ENCODE measurements at places on chromosomes 2 and 18. TPM values are rescaled to one million over a fixed set of nuclear protein-coding genes. Genes with fewer than 3 reads are reported as not detected.
A peak's percentile ranks its signal among the peaks of the same experiment; 100 is the strongest.

- no peak for DNase-seq
These were observed 35.8 kb upstream of the THOC1 start for GRCh38 chr18:303607-304006.

DNA sequence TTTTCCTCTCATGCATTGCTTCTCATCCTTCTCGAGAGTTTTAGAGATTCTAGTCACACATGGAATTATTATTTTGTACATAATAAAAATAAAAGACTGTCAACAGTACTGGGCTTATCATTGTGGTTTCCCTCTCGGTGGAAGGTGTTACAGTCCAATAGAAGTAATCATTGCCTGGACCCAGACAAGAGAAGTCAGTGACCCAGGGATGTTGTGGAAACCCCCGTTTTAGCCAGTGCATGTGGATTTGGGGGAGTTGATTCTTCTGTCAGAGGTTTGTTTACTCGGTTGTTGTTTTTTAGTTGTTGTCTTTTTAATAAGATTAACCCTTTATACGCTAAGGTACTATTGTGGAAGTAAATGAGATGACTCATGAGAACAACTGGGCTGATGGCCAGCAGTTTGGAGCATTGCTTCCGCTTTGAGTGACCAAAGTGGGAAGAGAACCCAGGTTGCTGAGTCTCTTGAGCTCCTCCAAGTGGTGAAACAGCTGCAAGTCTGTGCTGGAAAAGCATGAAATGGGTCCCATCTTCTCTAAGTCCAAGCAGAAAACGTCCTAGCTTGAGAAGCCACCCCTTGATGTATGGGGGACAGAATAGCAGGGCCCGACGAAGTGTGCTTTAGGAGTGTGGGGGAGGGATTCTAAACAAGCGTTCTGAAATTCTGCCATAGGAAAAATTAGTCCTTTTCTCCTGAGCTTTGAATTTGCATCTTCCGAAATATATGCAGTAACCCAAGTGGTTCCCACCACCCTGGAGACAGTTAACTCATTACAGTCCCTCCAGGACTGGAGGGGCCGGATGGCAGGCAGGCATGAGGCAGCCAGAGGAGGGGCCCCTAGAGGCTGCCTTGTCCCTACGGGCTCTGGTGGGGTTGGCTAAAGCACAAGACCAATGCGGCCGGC, 61.8 kb upstream of the GPR45 start:
- DNase-seq: peak; percentile 93

- DNase-seq: no peak
These were observed 31.7 kb upstream of the CERS6 start for GRCh38 chr2:168424112-168424951.

GRCh38 chr2:210617732-210618330, 61.4 kb downstream of the CPS1 start:
- DNase-seq: peak; percentile 35

- peak; percentile 86 for DNase-seq
These were observed 1.7 kb downstream of the ARHGAP28 start for GRCh38 chr18:6731222-6731596.

The CHST9 gene
- total RNA-seq: 0.23 TPM

DNA sequence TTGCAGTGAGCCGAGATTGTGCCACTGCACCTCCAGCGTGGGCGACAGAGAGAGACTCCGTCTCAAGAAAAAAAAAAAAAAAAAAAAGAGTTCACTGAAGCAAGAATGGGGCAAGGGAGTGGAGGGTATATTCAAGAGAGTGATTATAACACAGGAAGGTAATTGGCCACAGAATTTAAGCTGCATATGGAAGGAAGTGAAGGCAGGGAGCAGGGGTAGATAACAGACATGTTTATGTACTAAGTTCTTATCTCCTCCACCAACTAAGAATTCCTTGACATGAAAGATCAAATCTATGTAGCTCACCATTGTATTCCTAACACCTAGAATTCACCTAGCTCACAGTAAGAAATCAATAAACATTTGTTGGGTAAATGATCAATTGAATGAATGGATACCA, 37.3 kb downstream of the GKN2 start:
- DNase-seq: no peak

GRCh38 chr2:99377879-99378278, 40.7 kb downstream of the EIF5B start:
- no peak for DNase-seq

GRCh38 chr2:179338681-179339080, 74.0 kb upstream of the SESTD1 start:
- DNase-seq: no peak

DNA sequence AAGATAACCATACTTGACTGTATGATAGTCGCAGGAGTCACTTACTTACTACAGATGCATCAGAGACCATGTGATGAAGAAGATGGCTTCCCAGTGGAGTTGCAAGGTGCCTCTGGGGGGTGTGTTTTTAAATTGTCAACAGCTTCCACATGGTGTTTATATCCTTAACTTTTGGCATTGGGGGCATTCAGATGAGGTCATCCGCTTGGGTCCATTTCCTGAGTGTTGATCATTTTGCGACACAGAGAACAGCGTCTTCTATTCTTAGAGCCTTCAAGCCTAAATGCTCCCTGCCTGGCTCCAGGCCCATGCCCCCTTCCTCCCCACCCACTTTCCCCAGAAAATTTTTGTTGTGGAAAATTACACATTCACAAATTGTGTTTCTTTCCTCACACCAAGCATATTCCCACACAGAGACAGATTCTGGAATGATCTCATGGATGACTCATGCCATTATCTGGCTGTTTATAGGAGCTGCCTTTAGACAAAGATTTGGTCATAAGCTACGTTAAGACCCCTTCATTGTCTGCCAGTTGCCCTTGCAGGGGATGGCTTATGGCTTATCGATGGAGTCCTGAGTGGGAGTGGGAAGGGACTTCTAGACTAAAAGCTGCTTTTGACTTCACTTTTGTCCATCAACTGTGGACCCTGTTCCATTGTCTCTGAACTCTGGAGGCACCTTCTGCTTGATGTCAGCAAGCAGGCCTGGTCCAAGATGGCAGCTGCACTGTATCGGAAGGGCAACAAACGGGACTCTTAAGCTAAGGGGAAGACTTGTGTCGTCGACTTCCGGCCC, 91.8 kb downstream of the CABLES1 start:
- DNase-seq: peak; percentile 89

The HTR2B gene
- not detected for total RNA-seq

GRCh38 chr18:54774981-54775665, 53.2 kb upstream of the RAB27B start:
- DNase-seq: no peak

The COLEC12 gene
- 41.9 TPM for total RNA-seq

DNA sequence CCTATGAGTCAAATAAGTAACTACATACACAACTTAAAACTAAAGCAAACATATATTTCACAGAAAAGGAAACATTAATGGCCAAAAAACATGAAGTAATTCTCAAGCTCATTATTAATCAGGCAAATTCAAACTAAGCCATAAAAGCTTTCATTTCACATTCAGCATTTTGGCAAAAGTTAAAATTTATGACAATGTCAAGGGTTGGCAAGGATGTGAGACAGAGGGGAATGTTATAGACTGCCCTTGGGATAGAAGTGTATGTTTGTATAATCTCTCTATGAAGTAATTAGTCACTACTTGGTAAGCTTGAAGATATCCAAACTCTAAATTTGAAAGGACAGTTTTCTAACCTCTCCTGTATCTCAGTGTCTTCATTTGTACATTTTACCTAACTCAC, 539.4 kb downstream of the RIT2 start:
- DNase-seq: no peak

The SLC11A1 gene
- total RNA-seq: 0.10 TPM

DNA sequence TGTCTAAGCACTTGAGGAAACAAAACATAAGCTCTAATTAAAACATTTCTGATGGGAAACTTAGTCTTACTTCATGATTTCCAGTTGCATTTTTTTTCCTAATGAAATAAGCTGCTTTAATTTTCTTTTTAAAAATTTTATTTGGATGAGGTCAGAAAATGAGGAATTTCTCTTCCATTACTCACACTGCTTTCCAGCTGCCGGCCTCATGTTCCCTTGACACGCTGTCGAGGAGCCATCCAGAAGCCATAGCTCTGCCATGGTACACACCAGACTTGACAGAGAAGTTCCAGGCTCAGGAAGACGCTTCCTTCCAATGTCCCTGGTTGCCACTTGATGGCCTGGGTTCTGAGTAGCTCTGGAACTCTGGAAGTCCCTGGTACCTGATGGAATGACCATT, 12.1 kb upstream of the MAPRE2 start:
- DNase-seq: no peak

The VAMP8 gene
- total RNA-seq: 0.43 TPM

DNA sequence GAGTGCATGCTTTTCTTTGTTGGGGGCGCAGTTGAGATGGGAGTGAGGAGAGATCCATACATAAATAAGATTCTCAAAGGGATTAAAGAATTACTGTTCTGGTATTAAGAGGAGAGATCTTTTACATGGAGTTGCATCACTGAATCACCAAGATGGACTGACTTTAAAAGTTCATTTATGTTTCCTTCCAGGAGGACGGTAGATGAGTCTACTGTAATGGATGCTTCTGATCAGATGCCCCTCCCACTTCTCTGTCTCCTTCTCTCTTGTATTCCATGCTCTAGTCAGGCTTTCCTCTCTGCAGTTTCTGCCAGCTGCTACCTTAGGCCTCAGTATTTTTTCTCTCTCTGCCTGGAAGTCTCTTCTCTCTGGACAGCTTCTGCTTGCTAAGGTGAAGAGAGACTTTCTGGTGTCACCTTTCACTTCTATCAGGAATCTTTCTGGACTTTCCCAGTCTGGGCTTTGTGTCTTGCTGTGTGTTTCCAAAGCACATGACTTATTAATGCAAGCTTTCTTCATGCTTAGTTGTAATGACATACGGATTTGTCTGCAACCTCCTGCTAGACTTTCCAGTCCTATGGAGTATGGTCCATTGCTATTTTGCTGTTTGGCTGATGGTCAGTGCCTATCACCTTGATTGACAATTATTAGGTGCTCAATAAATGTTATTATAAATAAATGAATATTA, 23.6 kb downstream of the FAM171B start:
- no peak for DNase-seq

The GKN1 gene
- not detected for total RNA-seq

- DNase-seq: no peak
These were observed 335.8 kb downstream of the TRIB2 start for GRCh38 chr2:13052547-13052946.

The FBXO48 gene
- 0.72 TPM for total RNA-seq

- no peak for DNase-seq
These were observed 124.2 kb upstream of the HS6ST1 start for GRCh38 chr2:128442891-128443302.

The SALL3 gene
- 0.08 TPM for total RNA-seq

DNA sequence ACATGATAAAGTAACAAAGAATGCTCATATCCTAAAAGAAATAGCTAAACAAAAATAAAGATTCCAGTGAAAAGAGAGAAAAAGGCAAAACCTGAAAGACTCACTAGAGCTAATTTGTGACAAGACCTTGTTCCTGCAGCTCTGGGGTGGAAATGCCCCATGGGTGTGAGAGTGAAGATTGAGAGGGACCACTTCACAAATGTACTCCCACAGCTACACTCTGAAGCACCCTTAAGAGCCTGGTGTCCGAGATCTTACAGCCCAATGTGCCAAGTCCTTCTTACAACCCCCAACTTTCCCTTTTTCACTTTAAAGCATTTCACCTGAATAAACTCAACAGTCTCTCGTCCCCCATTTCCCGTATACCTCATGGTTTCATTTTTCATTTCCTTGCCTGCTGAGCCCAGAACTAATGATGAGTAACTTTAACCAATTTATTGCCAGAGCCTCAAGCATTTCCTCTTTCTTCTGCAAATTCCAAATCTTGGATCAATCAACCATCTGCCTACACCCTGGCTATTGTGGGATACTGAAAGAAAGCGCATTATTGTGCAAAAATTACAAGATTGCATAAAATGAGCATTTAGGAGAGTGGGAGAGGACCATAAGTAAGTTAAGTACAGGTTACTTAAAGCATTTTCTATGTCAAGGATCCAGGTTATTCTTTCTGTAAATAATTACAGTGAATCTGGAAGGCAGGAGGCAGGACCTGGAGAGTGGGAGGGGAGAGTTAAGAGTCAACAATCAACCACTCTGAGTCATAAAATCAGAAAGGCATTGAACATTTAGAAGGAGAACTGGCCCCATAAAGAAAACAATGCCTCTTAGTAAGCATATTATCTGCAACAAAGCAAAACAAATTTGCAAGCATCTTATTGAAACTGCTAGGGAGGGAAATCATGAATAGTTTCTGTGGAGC, 804.4 kb upstream of the CELF4 start:
- DNase-seq: peak; percentile 11

The EFEMP1 gene
- total RNA-seq: 2.0 TPM

GRCh38 chr2:44529448-44529847, 167.7 kb downstream of the CAMKMT start:
- DNase-seq: no peak

The ST8SIA3 gene
- total RNA-seq: not detected

DNA sequence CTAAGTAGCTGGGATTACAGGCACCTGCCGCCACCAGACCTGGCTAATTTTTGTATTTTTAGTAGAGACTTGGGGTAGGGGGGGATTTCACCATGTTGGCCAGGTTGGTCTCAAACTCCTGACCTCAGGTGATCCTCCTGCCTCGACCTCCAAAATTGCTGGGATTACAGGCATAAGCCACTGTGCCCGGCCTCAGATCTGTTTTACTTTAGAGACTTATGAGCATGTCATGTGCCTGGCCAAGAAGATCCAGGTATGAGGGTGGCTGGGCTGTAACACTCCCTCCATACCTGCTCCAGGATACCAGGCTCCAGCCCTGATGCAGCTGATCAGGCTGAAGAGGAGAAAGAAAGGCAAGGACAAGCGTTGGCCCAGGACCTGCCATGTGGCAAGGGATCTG, 125.0 kb downstream of the LPIN1 start:
- DNase-seq: no peak

The CD207 gene
- total RNA-seq: not detected

GRCh38 chr2:54512663-54513362, 56.7 kb downstream of the SPTBN1 start:
- DNase-seq: no peak

The CNGA3 gene
- total RNA-seq: not detected

The CHN1 gene
- total RNA-seq: 14.5 TPM

DNA sequence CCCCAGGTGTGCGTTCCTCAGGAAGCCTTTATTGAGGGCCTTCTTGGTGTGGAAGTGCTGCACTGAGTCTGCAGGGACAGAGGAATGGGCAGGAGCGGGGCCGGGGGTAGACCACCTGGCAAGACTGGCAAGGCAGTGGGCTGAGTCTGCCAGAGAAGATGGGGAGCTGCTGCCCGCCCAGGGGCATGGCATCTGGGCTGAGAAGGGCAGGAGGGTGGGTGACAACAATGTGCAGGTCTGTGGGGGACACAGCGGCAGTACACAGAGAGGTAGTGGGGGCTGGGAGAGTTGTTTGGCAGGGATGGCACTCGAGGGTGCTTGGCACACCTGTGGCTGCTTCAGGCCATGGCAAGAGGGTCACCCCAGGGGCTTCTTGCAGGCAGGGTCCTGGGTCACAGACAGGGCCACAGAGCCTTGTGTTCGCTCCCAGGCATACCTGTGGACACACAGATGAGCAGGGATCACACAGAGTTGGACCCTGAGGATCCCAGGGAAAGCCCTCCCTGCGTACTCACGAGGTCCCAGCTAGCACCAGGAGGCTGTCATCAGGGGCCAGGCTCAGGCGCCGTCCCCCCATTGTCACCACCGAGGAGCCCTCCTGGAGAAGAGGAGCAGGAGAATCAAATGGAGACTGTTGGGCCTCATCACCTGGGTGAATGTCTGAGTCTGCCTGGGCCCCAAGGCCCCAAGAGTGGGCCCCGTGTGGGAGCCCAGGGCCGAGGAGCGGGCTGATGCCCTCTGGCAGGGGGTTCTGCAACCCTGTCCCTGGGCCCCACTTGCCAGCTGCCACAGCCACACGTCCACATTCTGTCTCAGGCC, 3.4 kb upstream of the OXER1 start:
- DNase-seq: no peak

GRCh38 chr2:109497463-109497862, 116.3 kb downstream of the SEPTIN10 start:
- DNase-seq: no peak
